NCI-H2081 treated with DMSO at 0.1 percent for 48 hours (cell line): ENCODE measurements at places on chromosomes 7 and 10.

- no peak for DNase-seq
These were observed 7.8 kb downstream of the CHST3 start for GRCh38 chr10:71971769-71972555.

- no peak for DNase-seq
These were observed 88.5 kb upstream of the GNA12 start for GRCh38 chr7:2932402-2933251.

DNA sequence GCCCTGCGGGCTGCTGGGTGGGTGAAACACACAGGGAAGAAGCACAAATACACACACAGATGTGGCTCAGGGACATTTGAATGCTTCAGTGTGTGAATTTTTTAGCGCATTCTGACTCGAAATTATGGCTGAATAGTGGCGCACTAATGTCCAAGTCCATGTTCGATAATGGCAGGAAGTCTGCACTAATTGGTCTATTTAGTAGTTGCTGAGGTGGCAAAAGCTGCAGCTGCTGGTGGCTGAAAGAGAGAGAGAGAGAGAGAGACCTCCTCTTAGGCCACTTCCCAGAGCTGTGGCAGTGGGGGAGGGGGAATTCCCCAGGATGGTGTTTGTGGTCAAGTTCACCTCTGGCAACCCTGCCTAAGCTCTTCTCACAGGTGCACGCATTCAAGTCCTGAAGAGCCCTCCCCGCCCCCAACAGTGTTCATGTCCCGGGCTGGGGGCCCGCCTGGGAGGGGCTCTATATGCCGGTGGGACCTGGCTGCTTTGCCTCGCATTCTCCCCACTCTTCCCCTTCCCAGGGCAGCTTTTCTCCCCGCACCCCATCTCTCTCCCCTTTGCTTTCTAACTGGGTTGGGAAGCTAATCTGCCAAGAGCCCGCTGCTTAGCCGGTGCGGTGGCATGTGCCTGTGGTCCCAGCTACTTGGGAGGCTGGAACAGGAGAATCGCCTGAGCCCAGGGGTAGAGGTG, 6.0 kb upstream of the MNX1 start:
- no peak for DNase-seq

GRCh38 chr10:87799860-87800259, 18.2 kb downstream of the ATAD1 start:
- no peak for DNase-seq

DNA sequence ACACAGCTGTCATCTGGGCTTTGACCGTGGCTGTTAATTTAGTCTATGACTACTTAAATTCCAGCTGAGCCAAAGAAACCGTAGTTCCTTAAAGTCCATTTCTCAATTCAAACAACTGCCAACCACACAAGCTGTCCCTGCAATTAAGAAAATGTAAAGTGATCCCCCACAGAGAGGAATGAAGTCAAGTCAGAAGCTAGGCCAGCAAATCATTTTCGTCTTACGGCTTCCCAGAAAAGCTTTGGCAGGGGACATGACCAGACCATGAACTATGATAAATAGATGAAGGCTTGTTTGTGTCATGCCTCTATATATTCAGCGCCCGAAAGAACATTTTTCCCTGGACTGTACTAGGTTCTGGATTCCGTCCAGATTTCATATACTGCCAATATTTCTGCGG, 54.6 kb downstream of the HACD1 start:
- DNase-seq, result peak; percentile 30

GRCh38 chr10:8229153-8229552, 174.7 kb downstream of the GATA3 start:
- no peak for DNase-seq

GRCh38 chr7:461453-462172, 58.0 kb downstream of the PDGFA start:
- DNase-seq, result no peak

DNA sequence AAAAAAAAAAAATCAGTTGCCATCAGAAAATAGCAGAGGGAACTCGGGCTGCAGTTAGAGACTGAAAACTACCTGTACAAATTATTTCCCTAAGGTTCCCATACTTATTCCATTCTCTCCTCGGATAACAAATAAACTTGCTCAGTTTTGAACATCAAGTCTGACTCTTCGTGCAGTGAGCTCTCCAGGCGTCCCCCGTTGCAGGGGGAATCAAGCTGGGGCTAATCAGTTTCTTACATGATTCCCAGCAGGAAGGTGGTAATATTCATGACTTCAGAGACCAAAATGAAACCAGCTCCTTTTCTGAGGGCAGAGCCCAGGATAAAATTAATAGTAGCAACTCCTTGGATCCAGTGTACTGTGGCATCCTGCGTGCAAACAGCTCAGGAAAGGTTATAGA, 135.3 kb downstream of the FRMD4A start:
- no peak for DNase-seq

DNA sequence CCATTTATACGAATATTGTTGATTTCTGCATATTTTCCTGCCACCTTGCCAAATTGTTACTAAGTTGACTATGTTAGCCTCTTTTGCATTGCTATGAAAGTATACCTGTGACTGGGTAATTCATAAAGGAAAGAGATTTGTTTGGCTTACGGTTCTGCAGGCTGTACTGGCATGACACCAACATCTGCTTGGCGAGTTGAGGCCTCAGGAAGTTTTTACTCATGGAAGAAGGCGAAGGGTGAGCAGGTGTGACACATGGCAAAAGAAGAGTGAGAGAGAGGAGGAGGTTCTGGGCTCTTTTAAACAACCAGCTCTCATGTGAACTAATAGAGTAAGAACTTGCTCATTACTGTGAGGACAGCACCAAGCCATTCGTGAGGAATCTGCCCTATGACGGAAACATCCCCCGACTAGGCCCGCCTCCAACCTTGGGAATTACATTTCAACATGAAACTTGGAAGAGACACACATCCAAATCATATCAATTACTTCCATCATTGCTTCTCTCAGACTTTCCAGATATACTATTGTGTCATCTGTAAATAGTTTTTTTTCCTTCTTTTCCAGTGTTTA, 8.4 kb downstream of the RALA start:
- DNase-seq, result no peak

DNA sequence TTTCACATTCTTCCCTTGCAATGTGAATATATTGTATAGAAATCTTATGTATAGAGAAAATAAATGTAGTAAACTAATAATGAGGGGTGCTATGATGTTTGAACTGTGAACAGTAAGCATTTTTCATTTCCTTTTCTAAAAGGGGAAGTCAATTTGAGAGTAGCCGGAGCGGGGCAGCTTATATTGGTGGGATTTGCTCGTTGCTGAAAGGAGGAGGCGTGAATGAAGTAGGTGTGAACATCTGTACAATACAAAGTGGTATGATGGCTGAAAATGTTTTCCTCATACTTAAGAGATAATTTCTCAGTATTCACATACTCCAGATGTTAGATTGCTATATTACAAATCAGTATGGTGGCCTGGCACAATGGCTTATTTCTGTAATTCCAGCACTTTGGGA, 87.1 kb downstream of the SRI start:
- no peak for DNase-seq

DNA sequence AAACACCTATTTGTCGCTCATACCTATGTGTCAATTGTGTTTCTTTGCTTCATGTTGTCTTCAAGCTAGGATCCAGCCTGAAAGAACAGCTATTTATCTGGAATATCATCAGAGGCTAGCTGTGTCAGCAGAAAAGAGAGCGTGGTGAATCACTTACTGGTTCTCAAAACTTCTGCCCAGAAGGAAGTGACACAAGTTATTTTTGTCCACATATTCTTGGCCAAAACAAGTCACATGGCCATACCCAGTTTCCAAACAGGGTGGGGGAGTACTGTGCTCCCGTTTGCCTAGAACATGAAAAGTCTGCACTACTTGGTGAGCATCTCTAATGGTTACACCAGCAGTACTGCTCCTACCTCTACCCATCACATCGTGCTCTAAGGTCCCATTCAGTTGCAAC, 160.9 kb upstream of the CSTF2T start:
- DNase-seq, result no peak

GRCh38 chr7:140475747-140476333, 3.5 kb downstream of the MKRN1 start:
- DNase-seq, result peak; percentile 55

GRCh38 chr10:126628746-126629145, 41.7 kb downstream of the C10orf90 start:
- no peak for DNase-seq

DNA sequence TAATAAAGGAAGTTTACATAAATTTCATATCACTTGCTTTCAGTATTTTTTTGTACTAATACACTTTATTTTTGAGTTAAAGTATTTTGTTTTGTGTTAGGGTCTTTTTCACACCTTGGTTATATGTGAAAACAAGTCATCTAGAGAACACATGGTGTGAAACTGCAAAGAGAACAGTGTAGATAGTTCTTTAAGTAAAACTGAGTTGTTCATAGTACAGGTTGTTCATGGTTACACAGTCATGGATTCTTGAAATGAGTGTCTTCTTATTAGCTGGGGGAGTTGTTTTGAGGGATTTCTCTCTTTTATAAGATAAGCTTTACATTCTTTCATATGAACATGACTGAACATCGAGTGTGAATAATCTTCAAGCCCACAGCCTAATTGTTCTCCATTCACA, 244.2 kb downstream of the THSD7A start:
- no peak for DNase-seq

- DNase-seq, result no peak
These were observed 35.5 kb downstream of the VOPP1 start for GRCh38 chr7:55536619-55537457.

DNA sequence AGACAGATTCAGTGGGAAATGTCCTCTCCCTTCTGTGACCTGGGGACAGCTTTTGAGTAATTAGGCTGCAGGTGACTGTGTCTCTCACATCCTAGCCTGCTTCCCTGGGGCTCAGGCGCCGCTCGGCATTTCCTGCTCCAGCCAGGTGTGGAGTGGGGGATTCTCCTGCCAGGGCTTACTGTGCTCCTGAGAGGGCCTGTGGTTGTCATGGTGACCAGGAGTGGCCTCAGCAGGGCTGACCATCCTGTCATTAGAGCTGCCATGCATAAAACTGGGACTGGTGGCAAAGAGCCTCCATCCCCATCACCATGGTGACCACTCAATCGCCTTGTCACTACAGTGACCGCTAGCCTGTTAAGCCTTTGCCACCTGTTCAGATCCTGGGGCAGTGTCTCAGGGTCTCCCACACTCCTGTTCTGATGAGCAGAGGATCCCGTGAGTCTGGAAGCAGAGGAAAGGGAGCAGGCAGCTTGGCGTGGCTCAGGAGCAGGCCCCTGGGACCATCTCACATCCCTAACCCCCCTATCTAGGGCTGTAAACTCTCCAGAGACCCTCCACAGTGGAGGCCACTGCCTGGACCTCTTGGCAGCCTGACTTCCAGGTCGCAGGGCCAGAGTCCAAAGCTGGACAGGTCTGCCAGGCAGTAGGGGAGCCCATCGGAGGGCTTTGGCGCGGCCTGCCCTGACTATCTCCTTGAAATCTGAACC, at the start of gene GCK:
TSS of gene GCK (minus strand) at position 154 of the 707 bp plus-strand sequence. CDS start 486 bp downstream, outside the sequence.
- DNase-seq, result peak; percentile 15

DNA sequence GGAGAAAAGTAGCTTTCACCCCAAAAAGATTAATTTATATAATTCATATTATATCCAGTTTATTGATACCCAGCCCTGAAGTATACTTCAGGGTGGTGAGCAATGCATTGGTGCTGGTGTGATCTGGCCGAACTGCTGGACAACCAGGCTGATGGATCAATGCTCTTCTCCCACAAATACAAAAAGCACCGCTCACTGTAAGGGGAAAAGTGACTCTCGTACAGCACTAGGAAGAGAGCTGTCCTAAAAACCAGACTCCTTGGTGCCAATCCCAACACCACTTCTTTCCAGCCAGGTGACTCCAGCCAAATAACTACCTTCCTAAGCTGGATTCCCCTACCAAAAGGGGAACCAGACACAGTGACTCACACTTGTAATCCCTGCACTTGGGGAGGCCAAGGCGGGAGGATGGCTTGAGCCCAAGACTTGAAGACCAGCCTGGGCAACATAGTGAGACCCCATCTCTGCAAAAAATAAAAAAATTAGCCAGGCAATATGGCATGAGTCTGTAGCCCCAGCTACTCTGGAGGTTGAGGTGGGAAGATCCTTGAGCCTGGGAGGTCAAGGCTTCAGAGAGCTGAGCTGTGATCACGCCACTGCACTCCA, 13.1 kb upstream of the TNPO3 start:
- DNase-seq, result no peak

DNA sequence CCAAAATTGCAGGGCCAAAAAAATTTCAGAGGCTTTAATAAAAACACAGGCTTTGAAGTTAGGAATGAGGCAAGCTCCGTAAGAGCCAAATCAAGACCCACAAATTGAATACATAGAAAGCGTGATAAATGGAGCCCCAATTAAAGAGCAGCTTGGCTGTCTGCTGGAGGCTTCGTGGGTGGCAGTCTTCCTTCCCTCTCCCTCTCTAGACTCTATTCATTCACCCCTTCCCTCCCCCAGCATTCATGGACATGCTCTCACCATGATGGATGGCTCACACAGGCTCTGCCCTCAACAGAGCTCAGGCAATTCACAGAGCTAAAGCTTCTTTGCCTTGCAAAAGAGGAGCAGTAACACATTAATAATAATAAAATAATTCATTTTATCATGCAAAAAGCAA, 214.1 kb downstream of the HERPUD2 start:
- no peak for DNase-seq

- no peak for DNase-seq
These were observed 16.0 kb downstream of the GIMAP8 start for GRCh38 chr7:150466477-150466876.

- no peak for DNase-seq
These were observed at the start of gene KIAA1217 for GRCh38 chr10:24208661-24209431. TSS of gene KIAA1217 (plus strand) at chr10:24209138. CDS start at chr10:24209194, 56 bp downstream.

GRCh38 chr10:69337296-69338132, 59.2 kb downstream of the HK1 start:
- peak; percentile 27 for DNase-seq

- no peak for DNase-seq
These were observed 346.2 kb upstream of the LRGUK start for GRCh38 chr7:133780912-133781311.
